ENCODE measurements at places on chromosomes 6 and 20.

- no peak for DNase-seq
Measured at GRCh38 chr6:19538096-19538495, 299.1 kb upstream of the ID4 start.

DNA sequence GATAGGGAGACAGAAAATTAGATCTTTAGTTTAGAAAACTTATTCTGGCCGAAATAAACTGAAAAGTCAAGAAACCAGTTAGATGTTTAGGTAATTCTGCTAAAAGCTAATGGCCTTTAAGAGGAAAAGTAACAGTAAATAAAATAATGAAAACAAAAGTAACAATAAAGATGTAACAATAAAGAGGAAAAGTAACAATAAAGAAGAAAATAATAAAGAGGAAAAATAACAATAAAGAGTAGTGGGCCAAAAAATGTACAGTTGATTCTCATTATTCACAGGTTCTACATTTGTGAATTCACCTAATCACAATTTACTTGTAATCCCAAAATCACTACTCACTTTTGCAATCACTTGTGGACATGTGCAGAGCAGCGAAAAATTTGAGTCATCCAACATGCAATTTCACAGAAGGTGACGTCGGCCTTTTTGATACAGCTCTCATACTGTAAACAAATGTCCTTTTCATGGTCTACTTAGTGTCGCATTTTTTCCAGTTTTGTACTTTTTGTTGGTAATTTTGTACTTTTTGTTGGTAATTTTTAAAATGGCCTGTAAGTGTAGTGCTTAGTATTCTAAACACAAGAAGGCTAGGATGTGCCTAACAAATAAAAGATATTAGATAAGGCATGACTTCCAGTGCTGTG, 24.0 kb downstream of the HBS1L start:
- DNase-seq, result no peak

DNA sequence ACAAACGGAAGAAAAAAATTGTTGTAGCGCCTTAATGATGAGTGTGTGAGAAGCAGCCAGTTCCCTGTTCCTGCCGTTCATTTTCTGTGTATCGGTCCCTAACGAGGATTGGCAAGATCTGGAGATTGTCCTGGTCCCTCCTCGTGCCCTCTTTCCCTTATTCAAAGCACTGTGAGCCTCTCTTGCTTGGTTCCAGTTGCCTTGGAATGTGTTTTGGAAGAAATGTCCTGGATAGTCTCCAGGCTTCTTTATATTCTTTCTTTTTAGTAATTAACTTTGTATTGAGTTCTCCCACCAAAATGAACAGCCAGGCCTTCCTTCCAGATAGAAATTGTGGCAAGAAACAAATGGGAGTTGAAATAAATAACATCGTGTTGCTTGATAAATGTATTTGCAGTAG, 348.3 kb downstream of the CDH26 start:
- DNase-seq, result no peak

- DNase-seq, result no peak
Measured at GRCh38 chr6:13272131-13273046, 55.9 kb downstream of the TBC1D7 start.

- no peak for DNase-seq
Measured at GRCh38 chr6:51300510-51300909, 481.8 kb downstream of the TFAP2B start.

- DNase-seq, result no peak
Measured at GRCh38 chr6:13668291-13668928, 43.2 kb downstream of the RANBP9 start.

- DNase-seq, result no peak
Measured at GRCh38 chr6:38673397-38674165, 29.4 kb downstream of the GLO1 start.

DNA sequence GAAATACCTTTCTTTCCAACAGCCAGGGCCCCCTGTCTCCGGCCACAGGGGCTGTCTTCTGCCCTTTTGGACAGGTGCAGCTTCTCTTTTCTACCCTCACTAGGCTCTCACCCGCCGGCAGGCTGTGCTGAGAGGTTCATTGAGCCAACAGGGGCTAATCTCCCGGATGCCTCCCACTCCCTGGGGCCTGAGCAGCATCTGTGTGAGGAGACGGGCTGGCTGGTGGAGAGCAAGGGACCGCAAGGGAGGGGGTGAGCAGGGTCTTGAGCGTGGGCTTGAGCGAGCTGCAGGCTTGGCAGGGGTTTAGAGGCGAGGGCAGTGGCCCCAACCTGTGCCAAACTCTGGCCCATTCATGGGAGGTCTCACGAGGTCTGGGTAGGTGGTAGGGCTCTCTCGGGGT, 56.5 kb upstream of the CST7 start:
- no peak for DNase-seq

DNA sequence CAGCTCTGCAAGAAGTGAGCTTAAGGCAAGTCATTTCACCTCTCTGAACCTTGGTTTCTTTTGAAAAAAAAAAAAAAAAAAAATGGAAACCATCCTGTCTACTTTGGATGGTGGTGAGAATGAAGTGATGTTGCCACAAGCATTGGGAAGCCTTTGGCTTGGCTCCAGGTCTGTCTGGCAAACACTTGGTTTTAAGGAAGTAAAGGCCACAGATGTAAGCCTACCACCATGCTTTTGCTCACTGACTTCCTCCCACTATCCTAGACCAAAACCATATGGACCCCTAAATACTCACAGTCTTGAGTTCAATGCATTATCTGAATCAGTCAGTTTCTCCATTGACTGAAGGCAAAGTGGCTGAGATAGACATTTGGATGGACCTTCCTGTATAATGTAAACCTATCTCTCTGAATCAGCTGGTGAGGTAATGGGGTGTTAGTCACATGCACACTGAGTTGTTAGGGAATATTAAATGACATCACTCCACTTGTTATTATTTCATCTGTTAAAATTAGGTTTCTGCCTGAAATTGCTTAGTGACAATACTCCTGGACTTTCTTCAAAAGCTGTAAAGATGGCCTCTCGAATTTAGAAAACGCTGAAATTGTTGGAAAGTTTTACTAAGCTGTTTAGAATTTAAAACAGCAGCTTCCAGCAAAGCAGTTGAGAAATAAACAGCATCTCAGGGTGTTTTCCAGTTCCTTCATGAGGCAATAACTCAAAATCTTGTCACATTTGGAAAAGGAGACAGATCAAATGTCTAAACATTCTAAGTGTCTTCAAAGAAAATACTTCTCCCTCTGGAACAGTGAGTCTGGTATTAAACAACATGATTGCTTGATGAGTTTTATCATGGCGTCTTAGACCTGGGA, 833.5 kb downstream of the DHX35 start:
- no peak for DNase-seq

- no peak for DNase-seq
Measured at GRCh38 chr6:43014434-43014909, 423 bp downstream of the KLHDC3 start.

DNA sequence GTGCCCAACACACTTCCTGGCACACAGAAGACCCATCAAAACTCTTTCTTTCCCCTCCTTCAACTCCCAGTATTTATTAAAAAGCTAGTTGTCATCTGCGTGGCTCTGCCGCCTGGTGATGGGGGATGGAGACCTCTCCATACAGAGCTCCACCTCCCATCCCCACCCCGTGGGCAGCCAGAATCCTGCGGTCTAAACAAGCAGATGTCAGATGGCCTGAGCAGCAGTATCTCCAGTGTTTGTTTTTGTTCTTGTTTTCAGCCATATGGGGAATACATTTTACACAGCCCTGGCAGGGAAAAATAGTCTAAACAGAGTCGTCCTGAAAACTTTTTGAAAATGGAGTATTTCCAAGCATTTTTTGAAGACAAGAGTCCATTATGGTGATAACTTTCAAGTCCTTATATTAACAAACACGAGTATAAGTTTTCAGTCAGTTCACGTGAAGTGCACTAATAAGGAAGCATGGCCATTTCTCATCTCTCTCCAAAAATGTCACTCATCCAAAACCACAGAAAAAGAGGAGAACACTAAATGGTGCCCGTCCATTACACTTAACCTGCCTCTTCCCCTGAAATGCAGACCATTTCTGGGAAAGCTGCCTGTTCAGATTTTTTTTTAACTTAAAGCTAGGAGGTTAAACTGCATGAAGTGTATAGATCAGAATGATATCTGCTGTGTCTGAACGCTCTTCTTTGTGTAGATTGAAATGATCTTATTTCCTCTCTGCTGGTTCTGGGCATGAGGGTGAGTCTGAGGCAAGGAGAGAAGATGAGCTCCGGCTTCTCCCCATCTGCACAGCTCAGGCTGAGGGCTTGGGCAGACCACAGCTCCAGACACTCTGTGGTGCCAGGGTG, 91.0 kb downstream of the TCP11 start:
- DNase-seq, result no peak

All from activated CD4-positive, alpha-beta T cell treated with anti-CD3 and anti-CD28 coated beads for 1 hour (primary cell).